ENCODE measurements at places on chromosomes 16 and 17.
A peak's percentile ranks its signal among the peaks of the same experiment; 100 is the strongest.

- peak; percentile 70 for DNase-seq
Observed at GRCh38 chr16:641326-642188, at the start of gene MCRIP2. Gene MCRIP2, plus strand, starts transcription at chr16:641828. Its CDS starts 164 bp downstream, at chr16:641992.

- no peak for DNase-seq
Observed at GRCh38 chr17:28861393-28862203, 6.8 kb downstream of the ERAL1 start.

DNA sequence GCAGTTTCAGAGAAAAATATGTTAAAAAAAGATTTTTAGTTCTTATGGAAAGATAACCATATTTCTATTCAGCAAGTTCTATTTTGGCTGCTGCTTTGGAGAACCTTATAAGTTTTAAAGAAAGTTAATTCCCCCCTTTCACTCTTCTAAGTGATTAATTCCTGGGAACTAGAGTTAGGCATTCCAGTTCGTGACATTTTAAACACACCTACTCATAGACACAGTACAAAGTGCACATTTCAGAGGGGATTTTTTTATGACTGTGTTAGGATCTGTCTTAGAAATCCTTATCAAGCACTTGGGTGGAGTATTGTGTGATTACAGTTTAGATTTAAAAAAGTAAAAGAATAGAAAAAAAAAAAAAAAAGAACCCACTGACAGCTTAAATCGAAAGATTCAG is 3.5 kb upstream of the CDH11 start:
- DNase-seq = no peak

GRCh38 chr16:54094641-54095040 is 191.9 kb downstream of the IRX3 start:
- DNase-seq = no peak

DNA sequence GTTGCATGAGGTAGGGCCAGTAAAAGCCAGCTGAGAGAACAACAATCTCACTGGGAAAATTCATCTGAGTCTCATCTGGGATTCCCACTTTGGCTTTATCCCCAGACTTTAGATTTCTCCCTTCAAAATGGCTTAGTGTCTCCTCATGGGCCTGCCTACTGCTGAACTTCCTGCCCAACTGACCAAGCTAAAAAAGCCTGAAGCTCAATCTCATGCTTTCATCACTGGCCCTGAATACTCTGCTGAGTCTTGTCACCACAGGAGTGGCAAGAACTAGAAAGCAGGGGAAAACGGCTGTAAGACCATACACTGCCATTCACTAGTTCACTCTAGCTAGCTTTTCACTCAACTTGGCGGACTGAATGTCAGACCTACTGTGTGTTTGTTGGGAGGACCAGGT is 96.4 kb upstream of the NOG start:
- no peak for DNase-seq

- no peak for DNase-seq
Observed at GRCh38 chr17:55965051-55965450, 188.2 kb upstream of the ANKFN1 start.

- DNase-seq = peak; percentile 41
Observed at GRCh38 chr16:65120831-65121721, 787 bp downstream of the CDH11 start.

- DNase-seq = no peak
Observed at GRCh38 chr17:10031606-10032005, 126.5 kb upstream of the RCVRN start.
